NCI-H1930 (cell line): ENCODE measurements at places on chromosomes 5 and 9.

GRCh38 chr5:115179394-115180164 lies 9.9 kb upstream of the TRIM36 start:
- DNase-seq = no peak

DNA sequence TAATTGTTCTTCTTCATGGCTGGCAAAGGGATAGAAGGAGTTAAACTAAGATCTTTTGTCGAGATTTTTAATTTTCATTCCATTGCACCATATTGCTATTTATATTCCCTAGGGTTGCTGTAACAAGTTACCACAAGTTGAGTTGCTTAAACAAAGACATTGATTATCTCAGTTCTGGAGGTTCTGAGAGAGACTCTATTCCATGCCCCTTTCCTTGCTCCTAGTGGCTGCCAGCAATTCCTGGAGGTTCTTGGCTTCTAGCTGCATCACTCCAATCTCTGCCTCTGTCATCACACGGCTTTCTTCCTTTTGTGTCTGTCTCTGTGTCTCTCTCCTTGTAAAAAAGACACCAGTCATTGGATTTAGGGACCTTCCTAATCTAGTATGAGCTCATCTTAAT lies 136.6 kb upstream of the DAB2 start:
- DNase-seq = no peak

- no peak for DNase-seq
Observed at GRCh38 chr9:98302938-98303632, 47.6 kb upstream of the TBC1D2 start.

DNA sequence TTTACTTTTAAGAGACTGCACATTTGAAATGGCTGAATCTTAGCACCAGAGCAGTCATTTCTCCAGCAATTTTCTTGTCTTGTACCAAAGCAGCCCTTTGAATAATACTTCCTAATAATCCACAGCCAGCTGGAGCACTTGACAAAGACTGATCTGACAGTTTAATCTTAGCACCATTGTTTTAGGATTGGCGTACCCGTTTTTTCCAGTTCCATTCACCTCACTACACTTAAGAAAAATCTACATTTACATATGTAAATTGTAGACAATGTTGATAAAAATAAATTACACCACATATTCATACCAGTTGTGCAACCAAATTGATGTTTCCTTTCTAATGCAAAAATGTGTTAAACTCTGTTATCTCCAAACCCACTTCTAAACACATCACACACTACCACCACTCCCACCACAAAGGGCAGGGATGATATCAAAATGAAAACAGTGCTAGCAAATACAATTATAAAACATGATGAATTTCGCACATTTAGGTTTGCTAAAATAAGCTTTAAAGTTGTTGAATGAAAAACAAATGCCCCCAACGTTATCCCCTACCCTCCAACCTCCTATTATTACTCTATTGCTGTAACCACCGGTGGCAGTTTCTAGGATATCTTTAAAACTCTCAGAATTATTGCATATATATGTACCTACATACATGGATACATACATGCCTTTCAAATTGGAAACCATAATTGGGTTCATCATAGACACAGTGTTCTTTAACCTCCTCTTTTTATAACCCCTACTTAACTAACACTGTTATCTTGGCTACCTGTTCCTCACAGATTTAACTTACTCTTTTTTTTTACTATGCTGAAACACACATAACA lies 21.5 kb downstream of the SERINC5 start:
- DNase-seq = no peak

GRCh38 chr9:97487107-97487506 lies 14.4 kb upstream of the TMOD1 start:
- DNase-seq = no peak

- DNase-seq = no peak
Observed at GRCh38 chr9:6079386-6079785, 64.0 kb upstream of the RANBP6 start.

DNA sequence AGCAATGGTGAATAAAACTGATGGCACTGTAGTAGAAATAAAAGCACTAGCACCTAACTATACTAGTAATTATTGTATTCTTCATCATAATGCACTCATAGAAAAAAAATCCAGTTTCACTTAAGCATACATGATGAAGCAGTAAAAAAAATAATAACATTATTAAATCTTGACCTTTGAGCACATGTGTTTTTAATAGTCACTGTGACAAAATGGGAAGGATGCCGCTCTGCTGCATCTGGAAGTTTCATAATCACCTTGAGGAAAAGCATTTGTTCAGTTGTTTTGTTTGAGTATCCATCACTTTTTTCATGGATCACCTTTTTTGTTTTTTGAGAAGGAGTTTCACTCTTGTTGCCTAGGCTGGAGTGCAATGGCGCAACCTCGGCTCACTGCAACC lies 13.2 kb downstream of the OR2K2 start:
- no peak for DNase-seq

- DNase-seq = no peak
Observed at GRCh38 chr5:172395483-172395882, 58.8 kb downstream of the SH3PXD2B start.

DNA sequence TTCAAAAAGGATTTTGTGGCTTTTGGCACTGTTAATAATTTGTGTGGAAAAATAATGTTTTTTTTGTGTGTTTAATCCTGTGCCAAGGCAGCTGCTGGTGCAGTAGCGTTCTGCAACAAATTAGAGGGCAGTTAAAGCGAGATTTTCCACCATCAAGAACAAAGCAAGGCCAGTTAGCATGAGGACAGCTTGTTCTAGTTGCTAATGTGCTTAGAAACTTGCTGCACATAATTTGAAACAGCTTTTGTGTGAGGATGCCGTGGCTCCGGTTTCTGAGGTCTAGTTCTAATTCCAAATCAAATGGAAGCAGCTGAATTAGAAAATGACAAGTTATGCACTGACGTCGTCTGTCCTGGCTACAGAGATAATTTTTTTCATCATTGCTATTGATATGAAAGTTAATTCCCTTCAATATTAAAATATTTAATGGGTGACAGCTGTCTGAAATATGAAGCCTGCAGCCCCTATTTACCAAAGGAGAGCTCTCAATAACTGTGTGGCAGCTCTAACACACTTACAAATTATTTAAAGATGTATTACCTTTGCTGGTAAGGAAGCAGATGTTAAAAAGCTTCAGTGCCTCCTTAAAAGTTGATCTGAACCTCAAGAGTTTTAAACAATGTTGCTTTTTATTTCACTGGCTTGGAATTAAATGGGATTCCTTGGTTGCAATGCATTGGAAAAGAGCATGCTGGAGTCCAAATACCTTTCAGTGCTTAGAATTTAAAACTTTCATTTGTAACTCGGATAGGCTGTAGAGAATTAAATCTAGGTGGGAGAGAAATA lies 128.6 kb downstream of the SPATA31D1 start:
- no peak for DNase-seq

DNA sequence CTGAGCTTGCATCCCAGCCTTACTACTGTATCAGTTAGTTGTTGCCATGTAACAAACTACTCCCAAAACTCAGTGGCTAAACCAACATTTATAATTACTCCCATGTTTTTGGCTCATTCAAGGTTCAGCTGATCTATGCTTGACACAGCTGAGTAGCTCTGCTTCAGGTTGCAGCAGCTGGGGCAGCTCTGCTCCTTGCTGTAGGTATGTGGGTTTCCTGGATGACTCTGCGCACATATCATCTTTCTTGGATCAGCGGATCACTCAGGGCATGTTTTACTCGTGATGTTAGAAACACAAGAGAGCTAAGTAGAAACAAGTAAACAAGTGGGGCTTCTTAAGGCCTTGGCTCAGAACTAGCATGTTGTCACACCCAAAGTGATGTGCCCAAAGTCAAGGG lies 15.1 kb downstream of the TEK start:
- DNase-seq = no peak

GRCh38 chr5:12848709-12849108 lies 944.5 kb upstream of the CTNND2 start:
- DNase-seq = no peak

DNA sequence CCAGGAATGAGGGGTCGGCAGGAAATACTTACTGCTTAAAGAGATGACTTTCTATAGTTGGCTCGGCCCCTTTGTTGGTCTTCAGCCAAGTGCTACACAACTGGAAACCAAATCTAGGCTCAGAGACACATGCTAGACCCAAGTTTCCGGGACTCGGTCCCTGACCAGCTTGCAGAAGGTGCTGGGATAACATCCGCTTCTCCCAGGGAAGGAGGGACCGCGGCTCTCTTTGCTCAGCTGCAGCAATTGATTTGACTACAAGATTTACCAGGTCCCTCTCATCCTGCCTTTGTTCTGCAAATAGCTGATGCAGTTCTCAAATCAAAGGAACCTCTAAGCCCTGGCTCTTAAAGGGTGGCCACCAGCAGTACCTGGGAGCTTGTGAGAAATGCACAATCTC lies 314.7 kb downstream of the MLLT3 start:
- no peak for DNase-seq

DNA sequence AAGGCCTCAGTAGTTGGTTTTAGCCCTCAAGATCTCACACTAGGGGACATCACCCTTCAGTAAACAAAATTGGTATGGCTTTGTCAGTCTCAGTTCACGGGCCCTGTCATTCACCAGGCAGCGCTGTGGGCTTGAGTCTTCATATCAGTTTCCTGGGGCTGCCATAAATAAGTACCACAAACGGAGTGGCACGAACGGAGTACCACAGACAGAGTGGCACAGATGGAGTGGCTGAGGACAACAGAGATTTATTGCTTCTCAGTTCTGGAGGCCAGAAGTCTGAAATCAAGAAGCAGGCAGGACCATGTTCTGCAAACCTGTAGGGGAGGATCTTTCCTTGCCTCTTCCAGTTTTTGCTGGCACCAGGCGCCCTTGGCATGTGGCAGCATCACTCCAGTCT lies 37.5 kb downstream of the DYNC2I2 start:
- DNase-seq = no peak

DNA sequence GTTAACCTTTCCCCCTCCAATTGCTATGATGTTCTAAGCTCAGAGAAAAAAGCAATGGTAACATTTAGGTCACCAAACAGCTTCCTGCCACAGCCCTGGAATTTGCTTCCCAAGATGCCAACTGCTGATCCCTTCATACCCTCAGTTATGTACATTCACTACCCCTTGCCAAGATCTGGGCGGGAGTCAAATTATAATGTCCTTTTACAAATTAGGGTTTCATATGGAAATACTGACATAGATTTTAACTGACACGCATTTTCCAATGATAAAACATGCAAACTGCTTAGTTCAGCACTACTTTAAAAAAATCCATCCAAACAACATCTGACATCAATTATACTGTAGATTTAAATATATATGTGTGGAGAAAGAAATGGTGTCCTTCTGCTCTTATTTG lies 5.0 kb downstream of the LOX start:
- no peak for DNase-seq

GRCh38 chr9:128102861-128103588 lies 24.5 kb downstream of the PTGES2 start:
- no peak for DNase-seq

- DNase-seq = no peak
Observed at GRCh38 chr9:108850293-108850897, 5.4 kb downstream of the ACTL7B start.

DNA sequence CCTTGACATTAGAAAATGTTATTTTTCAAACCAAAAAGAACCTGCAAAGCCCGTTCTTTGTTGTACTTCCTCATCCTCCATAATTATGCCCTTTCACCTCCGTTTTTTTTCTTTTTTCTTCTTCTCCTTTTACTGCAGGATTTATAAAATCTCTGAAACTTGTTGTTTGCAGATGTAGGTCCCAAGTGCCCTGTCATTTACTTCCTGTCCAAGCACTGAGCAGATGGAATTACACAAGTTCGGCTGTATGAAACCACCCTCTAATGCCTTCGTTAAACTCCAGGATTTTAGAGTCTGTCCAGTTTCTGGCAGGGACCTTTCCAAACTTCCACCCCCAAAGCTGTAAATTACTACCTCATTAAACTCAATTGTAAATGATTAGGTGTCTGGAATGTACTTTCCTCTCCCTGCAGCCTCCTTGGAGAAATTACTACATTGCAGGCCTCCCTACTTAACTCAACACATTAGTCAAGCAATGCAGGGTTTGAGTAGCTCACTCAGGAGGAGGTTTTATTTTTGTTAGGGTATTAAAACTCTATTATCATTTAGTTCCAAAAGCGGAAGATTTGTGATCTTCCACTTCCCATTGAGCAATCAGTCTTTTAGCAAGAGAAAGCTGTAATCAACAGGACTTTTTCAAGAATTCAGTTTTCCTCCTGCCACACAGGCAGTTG lies 125.6 kb upstream of the LPAR1 start:
- DNase-seq = no peak

DNA sequence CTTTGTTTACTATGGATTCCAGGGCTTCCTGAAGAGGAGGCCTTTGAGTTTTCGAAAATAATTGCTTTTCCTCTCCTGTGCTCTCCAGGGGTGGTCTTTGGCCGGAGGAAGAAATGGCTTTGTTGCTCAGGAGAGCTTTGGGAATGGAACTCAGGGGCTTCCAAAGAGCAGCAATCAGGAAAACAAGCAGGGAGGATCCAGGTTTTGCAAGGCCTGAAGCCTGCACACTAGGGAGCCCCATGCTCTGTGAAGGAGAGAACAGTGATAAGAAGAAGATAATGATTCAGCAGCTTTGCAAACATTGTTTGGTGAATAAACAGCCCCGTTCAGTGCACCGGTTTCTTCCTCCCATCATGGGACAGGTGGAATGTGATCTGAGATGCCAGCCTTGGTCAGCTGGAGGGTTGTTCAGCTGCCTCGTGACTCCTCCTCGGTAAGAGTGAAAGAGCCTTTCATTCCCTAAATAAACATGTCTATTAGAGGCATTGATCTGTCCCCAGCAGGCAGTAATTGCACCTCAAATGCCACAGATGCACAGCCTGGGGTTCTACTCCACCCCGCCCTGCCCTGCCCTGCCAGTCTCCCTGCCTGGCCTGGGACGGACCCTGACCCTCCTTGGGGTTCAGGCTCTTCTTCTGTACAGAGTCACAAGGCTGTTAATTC lies 11.5 kb upstream of the ALDH1B1 start:
- DNase-seq = peak; percentile 90

DNA sequence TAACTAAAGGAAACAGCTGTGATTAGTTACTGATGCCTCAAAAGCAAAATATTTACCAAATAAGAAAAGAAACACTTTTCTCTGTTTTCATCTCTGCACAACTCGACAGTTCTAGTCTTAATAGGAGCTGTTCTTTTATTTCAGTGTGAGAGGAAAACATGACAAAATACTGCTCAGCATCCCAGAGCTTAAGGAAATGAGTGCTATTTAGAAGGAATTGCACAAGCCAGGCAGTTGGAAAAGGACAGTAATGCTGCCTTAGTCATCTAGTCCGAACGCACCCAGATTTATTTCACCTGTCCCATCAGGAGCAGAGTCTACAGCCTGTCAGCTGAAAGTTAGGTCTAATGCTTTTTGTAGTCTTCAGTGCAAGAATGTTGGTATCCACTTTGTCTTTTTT lies 12.3 kb downstream of the ZCCHC9 start:
- DNase-seq = no peak
